ENCODE measurements at places on chromosomes 7 and 10.

DNA sequence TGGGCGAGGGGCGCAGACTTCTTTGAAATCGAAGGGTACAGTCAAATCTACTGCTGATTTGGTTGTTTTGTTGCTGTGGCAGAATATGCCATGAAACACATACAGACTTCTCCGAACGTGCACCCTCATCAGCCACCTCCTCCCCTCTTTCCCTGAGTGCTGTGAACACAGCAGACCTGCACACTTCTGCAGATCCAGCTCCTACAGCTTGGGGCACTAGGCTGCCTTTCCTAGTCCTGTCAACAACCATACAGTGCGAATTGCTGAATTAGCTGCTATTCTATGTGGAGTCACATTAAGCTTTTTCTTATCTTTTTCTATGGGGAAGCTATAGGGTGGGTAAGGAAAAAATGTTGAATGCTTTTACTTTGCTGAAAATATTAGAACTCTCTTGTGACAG is 57.5 kb downstream of the COL17A1 start:
- no peak for DNase-seq

GRCh38 chr7:42460148-42460547 is 223.1 kb upstream of the GLI3 start:
- no peak for DNase-seq

DNA sequence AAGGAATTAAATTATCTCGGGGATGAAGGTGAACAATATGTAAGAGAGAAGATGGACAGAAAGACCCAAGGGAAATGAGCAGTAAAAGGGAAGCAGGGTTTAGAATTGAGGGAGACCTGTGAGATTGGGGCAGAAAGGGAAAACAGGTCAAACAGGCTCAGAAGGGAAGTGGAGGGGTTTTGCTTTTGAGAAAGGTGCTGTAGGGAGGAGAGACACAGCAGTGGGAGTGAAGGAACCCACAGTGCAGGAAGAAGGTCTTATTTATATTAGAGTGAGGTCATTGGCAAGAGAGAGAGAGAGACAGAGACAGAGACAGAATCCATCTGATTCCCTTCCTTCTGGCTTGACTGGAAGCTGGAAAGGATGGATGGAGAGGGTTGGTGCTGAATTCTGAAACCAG is 3.5 kb upstream of the TCAF1 start:
- no peak for DNase-seq

DNA sequence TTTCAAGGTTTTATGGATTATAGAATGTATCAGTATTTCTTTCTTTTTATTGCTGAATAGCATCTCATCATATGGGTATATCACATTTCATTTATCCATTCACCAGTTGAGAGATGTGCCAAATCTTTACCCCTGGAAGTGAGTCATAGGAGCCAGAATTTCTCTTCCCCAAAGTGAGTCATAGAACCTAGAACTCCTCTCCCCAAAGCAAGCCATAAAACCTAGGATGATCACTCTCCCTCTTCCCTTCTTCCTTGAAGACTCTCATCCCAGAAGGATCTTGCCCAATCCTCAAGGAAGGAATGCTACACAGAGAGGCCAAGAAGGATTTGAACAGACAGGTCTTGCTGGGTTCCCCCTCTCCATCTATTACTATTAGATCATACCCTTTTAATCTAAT is 199.9 kb downstream of the EVX1 start:
- no peak for DNase-seq

GRCh38 chr7:41448104-41448503 is 254.8 kb downstream of the INHBA start:
- no peak for DNase-seq

Measured in stimulated activated CD4-positive, alpha-beta T cell treated with anti-CD3 and anti-CD28 coated beads, Interleukin-4, amount 100 ng/mL, for 4 hours (primary cell).